ENCODE measurements at places on chromosomes 2 and 18.

DNA sequence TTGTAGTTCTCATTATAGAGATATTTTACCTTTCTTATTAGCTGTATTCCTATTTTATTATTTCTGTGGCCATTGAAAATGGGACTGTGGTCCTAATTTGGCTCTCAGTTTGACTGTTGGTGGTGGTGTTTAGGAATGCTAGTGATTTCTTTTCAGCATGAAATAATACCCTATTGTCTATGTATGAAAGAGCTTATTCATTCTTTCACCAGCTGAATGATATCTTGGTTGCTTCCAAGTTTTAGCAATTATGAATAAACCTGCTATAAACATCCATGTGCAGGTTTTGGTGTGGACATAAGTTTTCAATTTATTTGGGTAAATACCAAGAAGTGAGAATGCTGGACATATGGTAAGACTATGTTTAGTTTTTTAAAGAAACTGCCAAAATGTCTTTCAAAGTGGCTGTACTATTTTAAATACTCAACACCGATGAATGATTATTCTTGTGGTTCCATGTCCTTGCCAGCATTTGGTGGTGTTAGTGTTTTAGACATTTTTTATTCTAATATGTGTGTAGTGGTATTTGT is 501.6 kb upstream of the GYPC start:
- DNase-seq, result no peak

DNA sequence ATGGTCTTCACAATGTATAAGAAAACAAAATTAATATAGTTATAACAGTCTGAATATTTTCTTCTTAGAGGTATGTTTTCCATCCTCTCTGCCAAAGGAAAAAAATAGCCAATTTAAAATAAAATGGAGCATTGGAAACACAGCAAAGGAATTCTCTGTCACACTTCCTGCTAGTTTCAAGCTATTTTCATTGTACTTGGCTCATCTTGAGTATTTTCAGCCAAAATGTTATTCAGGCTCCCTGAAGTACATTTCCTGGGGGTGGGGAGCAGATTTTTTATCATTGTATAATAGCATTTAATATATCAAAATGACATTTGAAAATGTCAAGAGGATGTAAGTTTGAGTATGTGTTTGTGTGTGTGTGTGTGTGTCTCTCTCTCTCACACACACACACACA is 463.6 kb upstream of the REG3G start:
- DNase-seq, result no peak

DNA sequence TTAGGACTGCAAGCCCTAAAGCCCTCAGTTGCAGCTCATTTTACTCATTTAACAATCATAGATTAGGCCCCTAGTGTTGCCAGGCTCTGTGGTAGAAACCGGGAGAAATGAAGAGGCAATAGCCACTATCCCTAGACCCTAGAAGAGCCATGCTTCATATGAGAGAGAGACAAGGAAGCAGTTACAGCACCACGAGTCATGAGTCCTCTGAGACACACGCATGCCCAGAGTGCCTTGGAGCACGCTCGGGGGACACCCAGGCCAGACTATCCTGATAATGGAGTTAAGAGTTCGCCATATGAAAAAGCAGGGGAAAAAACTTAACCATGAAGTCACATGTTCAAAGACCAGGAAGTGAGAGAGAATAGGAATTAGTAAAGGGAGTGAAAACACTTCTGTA is 321.5 kb upstream of the PKDCC start:
- DNase-seq, result no peak

- DNase-seq, result no peak
Measured at GRCh38 chr2:47870641-47871540, 35.4 kb downstream of the FBXO11 start.

DNA sequence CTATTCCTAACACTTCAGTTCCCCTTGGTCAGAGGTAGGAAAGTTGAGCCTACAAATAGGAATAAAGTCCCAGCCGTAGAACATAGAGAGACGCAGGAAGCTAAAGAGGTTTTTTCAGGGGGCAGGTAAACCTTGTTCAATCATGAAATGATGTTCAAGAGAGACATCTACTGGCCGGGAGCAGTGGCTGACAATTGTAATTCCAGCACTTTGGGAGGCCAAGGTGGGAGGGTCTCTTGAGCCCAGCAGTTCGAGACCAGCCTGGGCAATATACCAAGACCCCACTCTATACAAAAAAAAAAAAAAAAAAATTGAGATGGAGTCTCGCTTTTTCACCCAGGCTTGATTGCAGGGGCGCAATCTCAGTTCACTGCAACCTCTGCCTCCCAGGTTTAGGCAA is 66.7 kb upstream of the DNAJC10 start:
- no peak for DNase-seq

DNA sequence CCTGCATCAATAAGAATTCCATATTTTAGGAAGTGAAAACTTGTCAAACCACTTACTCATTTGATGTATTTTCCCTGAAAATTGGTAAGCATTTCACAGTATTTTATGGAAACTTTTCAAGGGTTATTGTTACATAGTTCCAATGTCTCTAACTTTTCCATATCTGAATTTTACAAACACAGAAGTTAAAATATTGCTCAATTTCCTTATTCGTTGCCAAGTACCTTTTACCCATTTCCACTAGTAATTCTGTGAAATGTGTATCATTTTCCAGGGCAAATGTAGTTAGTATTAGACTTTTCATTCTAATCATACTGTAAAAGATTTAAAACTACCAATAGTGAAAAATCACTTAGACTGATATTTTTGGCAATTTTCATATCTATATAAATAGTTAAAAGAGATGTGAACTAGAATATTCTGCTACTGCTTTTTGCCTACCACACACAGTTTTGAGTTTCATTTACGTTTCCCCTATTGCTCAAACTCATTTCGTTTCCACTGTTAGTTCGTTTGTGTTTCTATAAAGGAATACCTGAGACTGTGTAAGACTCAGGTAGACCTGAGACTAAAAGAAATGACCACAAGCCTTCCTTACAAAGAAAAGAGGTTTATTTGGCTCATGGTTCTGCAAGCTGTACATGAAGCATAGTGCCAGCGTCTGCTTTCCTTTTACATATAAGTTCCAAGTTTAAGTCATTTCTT is 86.3 kb downstream of the PMS1 start:
- DNase-seq, result no peak

- no peak for DNase-seq
Measured at GRCh38 chr2:223896833-223897311, 48.3 kb downstream of the WDFY1 start.

DNA sequence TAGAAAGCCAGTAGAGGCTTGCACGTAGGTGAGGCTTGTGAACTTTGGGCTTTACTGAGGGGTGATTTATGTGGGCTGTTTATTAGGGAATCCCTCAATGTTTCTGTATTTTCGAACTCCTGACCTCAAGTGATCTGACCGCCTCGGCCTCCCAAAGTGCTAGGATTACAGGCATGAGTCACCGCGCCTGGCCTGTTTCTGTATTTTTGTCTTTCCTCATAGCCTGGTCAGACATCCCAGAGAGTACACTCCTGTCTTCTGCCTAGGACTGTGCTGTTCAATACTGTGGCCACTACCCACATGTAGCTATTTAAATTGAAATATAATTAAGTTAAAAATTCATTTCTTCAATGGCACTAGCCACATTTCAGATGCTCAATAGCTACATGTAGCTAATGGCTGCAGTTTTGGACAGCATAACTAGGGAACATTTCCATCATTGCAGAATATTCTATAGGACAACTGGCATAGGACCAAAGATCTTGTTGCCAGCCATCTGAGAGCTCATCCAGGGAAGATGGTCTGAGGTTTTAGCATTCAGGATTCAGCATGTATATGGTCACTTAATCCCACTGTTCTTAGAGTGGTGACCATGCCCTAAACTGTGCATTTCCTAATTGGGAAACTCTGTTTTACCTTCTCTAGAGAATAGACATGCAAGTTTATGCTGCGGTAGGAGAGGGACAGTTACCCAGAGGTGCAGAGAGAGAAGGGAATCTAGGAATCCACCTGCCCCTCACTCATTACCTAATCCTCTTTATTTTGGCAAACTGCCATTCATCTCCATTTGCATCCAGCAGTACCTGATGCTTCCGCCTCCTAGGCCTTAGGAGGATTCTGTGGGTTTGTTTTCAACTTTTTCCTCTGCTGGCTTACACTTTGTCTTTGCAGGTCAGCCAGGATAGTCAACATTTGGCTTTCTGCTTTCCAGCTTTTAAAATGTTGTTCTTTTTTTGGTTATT is 64.4 kb downstream of the LCLAT1 start:
- DNase-seq, result no peak

DNA sequence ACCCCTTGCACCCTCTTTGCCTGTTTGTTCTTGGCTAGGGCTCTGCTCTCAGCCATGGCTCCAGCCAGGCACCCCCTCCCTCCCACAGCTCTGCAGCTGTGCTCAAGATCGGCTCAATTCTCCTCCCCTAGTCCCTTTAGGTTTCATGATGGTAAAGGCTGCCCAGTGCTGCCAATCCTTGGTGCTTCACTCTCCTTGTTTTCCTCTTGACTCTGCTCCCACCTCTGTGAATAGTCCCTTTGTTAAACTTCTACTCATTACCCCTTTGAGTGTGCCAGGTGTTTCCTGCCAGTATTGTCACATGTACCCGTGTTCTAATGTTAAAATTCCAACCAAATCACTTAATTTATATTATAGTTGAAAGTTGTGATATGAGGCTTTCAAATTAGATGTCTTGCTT is 101.0 kb upstream of the CERS6 start:
- DNase-seq, result no peak

DNA sequence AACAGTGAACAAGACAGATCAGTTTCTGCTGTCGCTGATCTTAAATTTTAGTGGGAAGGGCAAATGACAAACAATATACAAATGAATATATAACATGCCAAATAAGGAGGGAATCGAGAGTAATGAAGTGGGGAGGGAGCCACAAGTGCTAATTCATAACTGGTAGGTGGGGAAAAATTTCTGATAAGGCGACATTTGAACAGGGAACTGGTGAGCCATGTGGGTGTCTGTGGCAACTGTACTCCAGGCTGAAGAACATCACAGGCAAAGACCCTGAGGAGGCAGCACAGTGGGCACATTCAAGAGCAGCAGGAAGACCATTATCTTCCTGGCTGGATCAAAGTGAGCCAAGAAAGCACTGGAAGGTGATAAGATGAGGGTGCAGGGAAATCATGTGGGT is 51.6 kb upstream of the CD28 start:
- no peak for DNase-seq

DNA sequence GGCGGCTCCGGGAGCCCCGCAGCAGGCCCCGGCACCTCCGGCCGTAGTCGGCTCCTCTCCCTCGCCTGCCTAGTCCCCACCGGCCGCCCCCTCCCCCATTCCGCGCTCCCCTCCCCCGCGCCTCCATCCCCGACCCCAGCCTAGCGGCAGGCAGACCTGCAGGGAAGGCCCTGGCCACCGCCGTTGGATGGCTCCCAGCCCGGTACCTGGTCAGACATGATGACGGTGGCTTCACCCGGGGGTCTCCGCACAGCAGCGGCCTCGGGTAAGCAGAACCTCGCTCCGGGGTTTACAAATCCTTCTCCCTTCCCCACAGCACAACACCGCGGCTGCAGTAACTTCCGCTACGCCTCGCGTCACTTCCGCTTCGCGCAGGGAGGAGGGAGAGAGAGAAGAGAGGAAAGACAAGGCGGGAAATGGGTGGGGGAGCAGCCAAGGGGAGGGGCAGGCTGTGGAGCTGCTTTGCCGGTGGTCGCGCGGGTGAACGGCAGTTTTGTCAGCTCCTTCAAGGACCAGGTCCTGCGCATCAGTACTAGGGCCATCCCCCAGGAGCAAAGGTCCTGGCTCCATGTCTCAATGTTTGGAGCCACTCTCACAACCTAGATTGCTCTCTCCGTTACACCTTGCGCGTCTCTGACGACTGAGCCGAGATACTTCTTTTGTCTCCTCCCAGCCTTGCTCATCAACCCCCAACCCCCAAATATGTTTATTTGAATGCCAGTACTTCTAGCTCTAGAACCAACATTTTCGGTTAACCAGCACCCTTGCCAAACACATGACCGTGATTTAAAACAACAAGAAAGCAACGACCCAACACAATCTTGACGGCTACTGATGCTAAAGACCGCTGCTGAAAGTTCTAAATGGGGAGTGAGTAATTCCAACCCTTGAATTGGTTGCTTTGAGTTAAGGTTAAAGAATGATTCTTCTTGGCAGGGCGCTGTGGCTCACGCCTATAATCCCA is at the start of gene SUMO1:
SUMO1 (minus strand) TSS at position 364 of the 964 bp plus-strand sequence; CDS start at position 218, 146 bp downstream.
- peak; percentile 79 for DNase-seq
